ENCODE measurements at places on chromosomes 4 and X. TPM values are rescaled to one million over a fixed set of nuclear protein-coding genes. Genes with fewer than 3 reads are reported as not detected.
A peak's percentile ranks its signal among the peaks of the same experiment; 100 is the strongest.

AMER1 gene
- 5.1 TPM for total RNA-seq

IQCM gene
- not detected for total RNA-seq

ZGRF1 gene
- 13.0 TPM for total RNA-seq

PLP1 gene
- not detected for total RNA-seq

TMEM150C gene
- not detected for total RNA-seq

AFP gene
- not detected for total RNA-seq

DCAF4L1 gene
- 0.16 TPM for total RNA-seq

SMIM10 gene
- 0.16 TPM for total RNA-seq

NALF2 gene
- not detected for total RNA-seq

AKAP14 gene
- total RNA-seq, result not detected

SLC7A11 gene
- total RNA-seq, result not detected

DNA sequence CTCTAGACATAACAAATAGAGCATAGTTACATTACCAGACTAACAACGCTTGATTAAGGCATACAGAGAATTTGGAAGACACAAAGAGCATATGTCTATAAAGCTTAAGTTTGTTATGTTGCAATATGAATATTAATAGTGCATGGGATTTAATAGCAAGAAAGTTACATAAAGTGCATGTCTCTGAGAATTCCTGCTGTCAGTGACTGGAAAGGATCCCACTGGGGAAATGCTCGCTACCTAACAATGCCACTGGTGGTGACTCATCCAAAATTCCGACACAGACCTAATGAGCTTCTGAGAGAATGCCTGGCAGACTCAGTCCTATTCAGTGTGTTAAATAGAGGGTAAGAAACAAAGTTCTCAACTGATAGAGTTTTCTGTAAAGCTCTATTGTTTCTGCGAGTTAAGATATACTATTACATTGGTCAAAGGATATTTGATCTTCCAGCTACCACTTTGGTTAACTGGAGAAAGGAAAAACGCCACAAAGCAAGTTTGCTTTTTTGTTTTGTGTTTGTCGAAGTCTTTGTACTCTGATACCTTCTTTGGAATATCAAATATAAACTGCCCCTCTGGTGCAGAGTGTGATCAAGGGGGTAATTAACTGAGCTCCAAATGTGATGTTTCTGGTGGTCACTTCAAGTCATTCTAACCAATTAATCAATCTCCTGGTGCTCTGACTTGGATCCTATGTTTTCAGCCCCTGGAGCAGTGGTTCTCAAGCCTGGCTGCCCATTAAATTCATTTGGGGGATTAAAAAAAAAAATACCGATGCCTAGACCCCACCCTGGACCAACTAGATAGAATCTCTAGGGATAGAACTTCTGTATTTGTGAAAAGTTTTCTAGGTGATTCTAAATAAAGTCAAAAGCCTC is 107.9 kb downstream of the PALLD start:
- no peak for DNase-seq

GRCh38 chrX:111483135-111483534 is 28.3 kb upstream of the SERTM2 start:
- DNase-seq, result no peak

- DNase-seq, result no peak
These were observed 376.4 kb upstream of the GNPDA2 start for GRCh38 chr4:45102716-45103115.

GRCh38 chrX:123184219-123184865 is at the start of gene GRIA3:
TSS of gene GRIA3 (plus strand) at chrX:123184278. CDS start at chrX:123184536, 258 bp downstream.
- no peak for DNase-seq

GRCh38 chrX:65985922-65986588 is 53.8 kb downstream of the VSIG4 start:
- DNase-seq, result peak; percentile 30

GRCh38 chr4:139025841-139026240 is 10.3 kb downstream of the NOCT start:
- no peak for DNase-seq

- DNase-seq, result no peak
These were observed 1564.8 kb downstream of the RPA4 start for GRCh38 chrX:98448524-98448923.

- DNase-seq, result no peak
These were observed 275.4 kb downstream of the ARHGAP10 start for GRCh38 chr4:148007314-148007760.

DNA sequence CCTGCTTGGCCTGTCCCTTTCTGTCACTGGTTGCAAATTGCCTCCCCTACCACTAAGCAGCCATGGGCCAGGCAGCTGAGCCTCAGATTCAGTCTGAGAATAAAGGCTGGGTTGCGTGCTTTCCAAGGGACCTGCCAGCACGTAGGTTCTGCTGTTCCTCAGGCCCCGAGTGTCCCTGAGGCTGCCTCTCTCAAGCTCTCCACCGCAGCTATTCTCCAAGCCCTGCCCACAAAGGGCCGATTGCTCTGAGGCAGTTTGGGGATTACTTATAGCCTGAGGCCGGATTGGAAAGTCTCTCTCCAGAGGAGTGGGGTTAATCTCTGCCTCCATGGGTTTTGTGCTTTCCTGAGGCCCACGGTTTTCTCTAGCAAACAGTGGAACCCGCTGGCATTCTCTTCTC is 590.7 kb downstream of the BCOR start:
- DNase-seq, result no peak

- DNase-seq, result no peak
These were observed 27.7 kb downstream of the FBXO8 start for GRCh38 chr4:174255786-174256185.

GRCh38 chr4:6705646-6706045 is 4.0 kb downstream of the MRFAP1L1 start:
- no peak for DNase-seq

- no peak for DNase-seq
These were observed 333.9 kb downstream of the INPP4B start for GRCh38 chr4:142512161-142512560.

GRCh38 chrX:119981286-119982070 is 37.9 kb upstream of the NKAP start:
- DNase-seq, result peak; percentile 29

DNA sequence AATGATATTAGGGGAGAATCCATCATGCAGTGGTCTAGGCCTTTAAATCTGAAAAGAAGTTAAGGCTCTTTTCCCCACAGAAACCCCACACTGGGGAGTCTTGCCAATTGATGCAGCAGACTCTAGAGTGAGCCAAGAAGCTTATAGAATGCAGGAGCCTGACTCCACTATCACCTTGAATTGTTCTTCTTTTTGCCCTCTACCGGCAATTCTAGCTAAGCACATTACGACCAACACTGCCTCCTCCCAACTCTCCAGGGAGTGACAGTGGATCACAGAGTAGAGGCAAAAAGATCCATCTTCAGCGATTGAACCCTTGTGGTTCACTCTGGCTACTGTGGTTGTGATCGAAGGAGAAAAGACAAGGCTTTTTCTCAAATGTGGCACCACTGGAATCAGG is 331.5 kb downstream of the NKX6-1 start:
- DNase-seq, result no peak

DNA sequence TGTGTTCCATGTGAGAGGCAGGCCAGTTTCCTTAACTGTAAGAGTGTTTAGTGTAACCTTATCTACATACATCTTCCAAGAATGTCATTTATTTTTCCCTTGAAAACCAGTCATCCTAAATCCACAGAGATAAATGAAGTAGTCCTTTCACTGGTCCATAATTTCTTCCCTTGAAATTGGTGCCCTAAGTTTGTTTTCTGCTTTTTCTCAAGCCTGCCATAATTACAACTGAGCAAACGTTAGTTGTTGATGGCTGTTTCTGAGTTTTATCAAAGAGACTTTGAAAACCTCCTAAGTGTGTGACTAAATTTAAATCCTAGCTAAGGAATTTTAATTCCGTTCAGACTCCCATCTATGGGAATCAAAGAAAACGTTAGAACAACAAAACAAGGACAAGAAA is 3.6 kb upstream of the TDO2 start:
- no peak for DNase-seq

GRCh38 chrX:53798281-53798680 is 111.8 kb upstream of the HUWE1 start:
- no peak for DNase-seq

DNA sequence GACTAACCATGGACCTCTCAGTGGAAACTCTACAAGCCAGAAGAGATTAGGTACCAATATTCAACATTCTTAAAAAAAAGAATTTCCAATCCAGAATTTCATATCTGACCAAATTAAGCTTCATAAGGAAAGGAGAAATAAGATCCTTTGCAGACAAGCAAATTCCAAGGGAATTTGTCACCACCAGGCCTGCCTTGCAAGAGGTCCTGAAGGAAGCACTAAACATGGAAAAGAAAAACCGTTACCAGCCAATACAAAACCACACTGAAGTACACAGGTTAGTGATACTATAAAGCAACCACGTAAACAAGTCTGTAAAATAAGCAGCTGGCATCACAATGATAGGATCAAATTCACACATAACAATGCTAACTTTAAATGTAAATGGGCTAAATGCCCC is 156.6 kb downstream of the FAM13A start:
- DNase-seq, result no peak

GRCh38 chr4:29326004-29326403 is 1394.2 kb upstream of the PCDH7 start:
- no peak for DNase-seq

- DNase-seq, result no peak
These were observed 154.5 kb downstream of the PALLD start for GRCh38 chr4:168651374-168651773.

GRCh38 chrX:102712216-102712966 is at the start of gene GPRASP2:
TSS of gene GPRASP2 (plus strand) at chrX:102712448. CDS start at chrX:102714870, 2,422 bp downstream.
- DNase-seq, result peak; percentile 38

- no peak for DNase-seq
These were observed 77.3 kb downstream of the SMIM20 start for GRCh38 chr4:25991340-25991739.

- DNase-seq, result no peak
These were observed 355.5 kb downstream of the FBXW7 start for GRCh38 chr4:152180369-152180768.

DNA sequence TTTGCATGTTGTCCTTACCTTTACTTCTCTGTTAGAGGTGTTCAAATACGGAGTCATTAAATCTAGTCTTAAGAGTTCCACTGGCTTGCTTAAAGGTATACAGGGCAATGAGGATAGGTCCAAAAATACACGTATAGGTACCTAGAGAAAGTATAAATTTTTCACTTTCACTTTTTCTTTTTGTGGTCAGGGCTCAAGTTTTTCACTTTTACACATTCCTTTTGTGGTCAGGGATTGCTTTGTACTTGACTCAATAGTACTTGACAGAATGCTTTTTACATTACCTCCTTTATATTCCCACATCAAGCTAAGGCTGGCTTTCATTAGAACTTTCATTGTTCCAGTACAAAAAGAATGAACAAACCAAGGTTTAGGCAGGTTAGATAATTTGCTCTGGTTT is 21.7 kb downstream of the TMEM184C start:
- no peak for DNase-seq

GRCh38 chr4:12993923-12994322 is 490.2 kb downstream of the RAB28 start:
- DNase-seq, result no peak

- DNase-seq, result no peak
These were observed 552 bp downstream of the ZDHHC9 start for GRCh38 chrX:129843209-129843458.

DNA sequence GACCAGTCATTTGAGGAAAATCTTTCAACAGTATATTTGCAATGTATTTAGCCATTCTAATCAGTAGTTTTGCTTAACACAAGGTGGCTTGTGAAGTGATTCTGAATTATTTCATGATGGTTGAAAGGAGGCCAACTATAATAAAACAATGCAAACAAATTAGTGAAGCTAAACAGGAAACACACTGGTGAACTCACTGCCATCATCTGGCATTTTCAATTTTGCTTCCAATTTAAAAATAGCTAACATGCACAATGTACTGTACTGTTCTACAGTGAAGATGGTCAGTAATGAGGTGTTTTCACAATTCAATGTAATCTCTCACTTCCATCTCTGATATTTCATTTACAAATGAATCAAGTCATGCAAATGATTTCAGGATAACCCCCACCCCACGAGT is 31.1 kb downstream of the PGRMC2 start:
- no peak for DNase-seq

- DNase-seq, result no peak
These were observed 97.1 kb downstream of the NFKB1 start for GRCh38 chr4:102598086-102598761.

Measured in natural killer cell (primary cell).